ENCODE measurements at places on chromosomes 3 and 15. TPM values are rescaled to one million over a fixed set of nuclear protein-coding genes. Genes with fewer than 3 reads are reported as not detected.

- ATAC-seq: no peak
Measured at GRCh38 chr3:195020921-195021320, 250.0 kb downstream of the XXYLT1 start.

DNA sequence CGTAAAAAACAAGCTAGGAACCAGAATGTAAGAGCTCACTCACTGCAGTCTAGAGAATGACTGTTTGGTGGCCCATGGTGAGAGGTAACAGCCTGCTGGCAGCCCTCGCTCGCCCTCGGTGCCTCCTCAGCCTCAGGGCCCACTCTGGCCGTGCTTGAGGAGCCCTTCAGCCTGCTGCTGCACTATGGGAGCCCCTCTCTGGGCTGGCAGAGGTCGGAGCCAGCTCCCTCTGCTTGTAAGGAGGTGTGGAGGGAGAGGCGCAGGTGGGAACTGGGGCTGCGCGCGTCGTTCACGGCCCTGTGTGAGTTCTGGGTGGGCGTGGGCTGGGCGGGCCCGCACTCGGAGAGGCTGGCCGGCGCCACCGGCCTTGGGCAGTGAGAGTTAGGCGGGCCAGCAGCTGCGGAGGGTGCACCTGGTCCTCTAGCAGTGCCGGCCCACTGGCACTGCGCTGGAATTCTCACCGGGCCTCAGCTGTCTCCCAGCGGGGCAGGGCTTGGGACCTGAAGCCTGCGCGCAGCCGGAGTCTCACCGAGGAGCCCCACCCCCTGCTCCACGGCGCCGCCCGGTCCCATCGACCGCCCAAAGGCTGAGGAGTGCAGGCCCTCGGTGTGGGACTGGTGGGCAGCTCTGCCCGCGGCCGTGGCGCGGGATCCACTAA, 420.6 kb downstream of the RBMS3 start:
- ATAC-seq: no peak

GRCh38 chr15:39586387-39587095, 5.7 kb downstream of the THBS1 start:
- ATAC-seq: peak; percentile 88

GRCh38 chr3:38611866-38612265, 37.6 kb downstream of the SCN5A start:
- ATAC-seq: no peak

- ATAC-seq: peak; percentile 39
Measured at GRCh38 chr15:55694652-55695150, 48.3 kb downstream of the PRTG start.

DNA sequence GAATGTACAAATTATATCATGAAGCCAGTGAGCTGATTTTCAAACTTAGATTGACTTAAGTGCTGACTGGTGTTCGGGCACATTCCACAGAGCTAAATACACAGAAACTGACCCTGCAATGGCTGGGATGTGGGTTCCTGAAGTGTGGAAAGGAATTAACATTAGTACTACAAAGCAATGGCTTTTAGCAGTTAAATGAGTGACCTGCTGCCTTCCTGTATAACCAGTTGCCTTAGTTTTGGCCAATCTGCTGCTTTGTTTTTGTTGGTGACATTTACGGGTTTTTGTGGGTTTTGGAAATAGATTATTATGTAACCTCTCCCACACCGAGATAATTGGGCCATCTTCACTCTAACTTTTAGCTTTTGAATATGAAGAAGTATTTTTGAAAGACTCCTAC, 2.4 kb upstream of the SKIC8 start:
- no peak for ATAC-seq

DNA sequence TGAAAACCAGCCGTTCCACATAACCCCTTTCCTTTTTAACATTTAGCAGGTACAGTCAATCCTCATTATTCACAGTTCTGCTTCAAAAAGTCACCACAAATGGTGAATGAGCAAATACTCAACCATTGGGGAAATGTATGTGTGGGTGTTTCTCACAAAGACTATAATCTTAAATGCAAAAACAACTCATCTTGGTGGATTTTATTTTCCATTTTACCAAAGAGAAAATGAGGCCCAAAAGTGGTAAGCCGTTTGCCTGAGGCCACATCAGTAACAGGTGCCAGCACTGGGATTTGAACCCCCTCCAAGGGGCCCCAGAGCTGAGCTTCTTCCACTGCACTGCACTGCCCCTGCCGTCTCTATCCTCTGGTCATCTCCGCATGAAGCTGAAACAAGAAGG, 208.8 kb downstream of the OSBPL10 start:
- no peak for ATAC-seq

GRCh38 chr15:44810237-44810636, 73.9 kb downstream of the TRIM69 start:
- no peak for ATAC-seq

DNA sequence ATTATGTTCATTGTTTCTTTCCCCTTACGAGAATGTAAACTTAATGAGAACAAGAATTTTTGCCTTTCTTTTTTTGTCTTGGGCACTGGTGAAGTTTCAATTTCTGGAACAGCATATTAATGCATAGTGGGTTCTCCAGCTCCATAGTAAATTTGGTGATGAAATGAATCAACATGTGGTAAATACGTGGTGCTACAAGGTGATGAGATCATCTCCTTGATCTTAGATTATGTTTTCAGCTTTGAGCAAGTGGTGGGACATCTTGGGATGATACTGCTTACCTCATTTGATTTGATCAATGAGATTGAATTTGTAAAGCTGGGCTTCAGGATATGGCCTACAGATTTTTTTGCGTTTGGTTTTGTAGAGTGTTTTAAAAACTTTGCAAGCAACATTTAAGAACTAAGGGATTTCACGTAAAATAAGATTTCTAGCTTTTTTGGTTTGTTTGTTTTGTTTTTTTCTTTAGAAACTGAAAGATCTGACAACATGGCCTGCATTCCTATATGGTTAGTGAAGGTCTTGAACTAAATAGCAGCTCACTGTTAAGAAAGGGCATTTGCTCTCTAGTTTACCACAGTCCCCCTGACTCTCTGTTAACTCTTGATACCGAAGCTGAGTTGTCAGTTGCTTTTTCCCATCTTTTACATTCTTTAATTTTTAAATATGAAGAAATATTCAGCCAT, 45.6 kb downstream of the FNDC3B start:
- ATAC-seq: no peak

GRCh38 chr3:46214751-46215352, 6.7 kb upstream of the CCR1 start:
- ATAC-seq: no peak

DNA sequence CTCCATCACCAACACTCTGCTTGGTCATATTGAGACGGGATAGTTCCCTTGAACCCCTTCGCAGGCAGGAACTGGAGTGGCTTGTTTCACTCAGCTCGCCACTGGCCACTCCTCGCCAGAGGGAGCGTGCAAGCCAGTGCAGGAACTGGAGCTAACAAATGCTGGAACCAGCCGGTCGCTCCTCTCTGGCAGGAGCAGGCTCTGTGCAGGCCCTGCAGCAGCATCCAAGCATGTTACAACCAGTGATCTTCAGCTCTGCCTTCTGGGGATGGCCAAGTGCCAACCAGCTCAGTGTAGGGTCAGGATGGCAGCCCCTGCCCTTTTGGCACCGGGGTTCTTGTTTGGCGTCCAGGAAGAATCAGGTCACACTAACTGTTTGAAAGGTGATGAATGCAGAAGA, 329.0 kb upstream of the AZI2 start:
- no peak for ATAC-seq

- peak; percentile 83 for ATAC-seq
Measured at GRCh38 chr3:132659365-132660051, at the start of gene ACAD11. TSS of gene ACAD11 (minus strand) at chr3:132659809. CDS start at chr3:132659751, 58 bp downstream.

DNA sequence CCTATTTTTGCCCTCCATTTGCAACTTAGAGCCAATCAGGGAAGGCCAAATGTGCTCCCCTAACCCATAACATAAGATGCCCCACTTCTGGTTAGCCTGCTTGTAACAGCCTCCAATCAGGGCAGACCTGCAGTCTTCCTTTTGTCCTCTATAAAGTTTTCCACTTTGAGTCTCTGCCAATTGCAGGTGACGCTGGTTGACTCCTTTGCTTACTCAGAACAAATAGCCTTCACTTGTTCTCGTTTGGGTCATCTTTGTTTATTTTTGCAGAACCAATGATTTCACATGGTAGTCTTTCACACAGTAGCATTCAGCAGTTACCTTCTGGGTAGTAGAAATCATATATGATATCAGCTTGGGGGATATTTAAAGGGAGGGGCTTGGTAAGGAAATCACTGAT, 225.6 kb downstream of the MINAR1 start:
- no peak for ATAC-seq

DNA sequence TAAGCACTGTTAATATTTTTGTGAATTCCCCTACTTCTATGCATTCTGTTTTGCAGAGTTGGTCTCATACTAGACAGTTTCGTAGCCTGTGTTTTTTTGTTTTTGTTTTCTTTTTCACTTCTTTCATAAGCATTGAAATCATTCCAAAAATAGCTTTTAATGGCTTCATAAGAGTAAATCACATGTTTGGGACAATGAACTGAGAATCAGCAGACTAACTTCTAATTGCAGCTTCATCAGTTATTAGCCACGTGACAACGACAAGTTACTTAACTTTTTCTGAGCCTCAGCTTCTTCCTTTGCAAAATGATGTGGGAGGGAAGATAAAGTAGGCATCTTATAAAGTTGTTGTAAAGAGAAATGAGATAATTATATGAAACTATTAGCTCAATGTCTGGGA, 124.8 kb downstream of the LIPC start:
- ATAC-seq: no peak

- no peak for ATAC-seq
Measured at GRCh38 chr15:51030649-51031316, 63.9 kb downstream of the TNFAIP8L3 start.

GRCh38 chr3:52770496-52771333, at the start of gene NEK4:
TSS of gene NEK4 (minus strand) at chr3:52770940. CDS start at chr3:52770746, 194 bp downstream.
- peak; percentile 99 for ATAC-seq

DNA sequence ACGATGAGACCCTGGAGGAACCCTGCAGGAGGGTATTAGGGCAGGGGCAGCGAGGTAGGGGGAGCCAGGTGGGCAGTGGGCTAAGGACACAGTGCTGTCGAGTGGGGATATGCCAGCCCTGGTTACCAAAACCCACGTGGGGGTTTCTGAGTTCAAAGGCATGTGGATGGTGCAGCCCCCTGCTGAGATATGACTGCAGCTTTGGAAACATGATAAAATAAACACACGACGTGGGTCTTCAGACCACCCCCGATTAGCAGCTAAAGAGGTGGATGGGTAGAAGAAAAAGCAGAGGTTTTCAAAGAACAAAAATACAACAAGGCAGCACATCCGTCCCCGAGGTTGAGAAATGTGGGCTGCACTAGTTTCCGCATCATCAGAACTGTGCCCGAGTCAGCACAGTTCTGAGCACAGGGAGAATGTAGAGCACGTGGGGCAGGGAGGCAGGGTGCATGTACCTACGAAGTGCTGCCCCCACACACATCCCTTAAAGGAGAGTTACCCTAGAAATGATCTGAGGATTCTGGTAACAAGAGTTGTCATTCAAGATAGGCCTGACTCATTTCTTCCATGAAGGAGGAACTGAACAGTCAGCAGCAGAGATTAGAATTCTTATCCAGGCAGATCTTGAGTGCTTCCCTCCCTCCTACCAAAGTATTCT, 121.3 kb downstream of the RPLP1 start:
- ATAC-seq: peak; percentile 30

- ATAC-seq: no peak
Measured at GRCh38 chr3:45169125-45169904, 23.1 kb upstream of the CDCP1 start.

- no peak for ATAC-seq
Measured at GRCh38 chr15:96348112-96349027, 17.9 kb downstream of the NR2F2 start.

GRCh38 chr3:36991923-36992805, 767 bp downstream of the EPM2AIP1 start:
- ATAC-seq: no peak

DNA sequence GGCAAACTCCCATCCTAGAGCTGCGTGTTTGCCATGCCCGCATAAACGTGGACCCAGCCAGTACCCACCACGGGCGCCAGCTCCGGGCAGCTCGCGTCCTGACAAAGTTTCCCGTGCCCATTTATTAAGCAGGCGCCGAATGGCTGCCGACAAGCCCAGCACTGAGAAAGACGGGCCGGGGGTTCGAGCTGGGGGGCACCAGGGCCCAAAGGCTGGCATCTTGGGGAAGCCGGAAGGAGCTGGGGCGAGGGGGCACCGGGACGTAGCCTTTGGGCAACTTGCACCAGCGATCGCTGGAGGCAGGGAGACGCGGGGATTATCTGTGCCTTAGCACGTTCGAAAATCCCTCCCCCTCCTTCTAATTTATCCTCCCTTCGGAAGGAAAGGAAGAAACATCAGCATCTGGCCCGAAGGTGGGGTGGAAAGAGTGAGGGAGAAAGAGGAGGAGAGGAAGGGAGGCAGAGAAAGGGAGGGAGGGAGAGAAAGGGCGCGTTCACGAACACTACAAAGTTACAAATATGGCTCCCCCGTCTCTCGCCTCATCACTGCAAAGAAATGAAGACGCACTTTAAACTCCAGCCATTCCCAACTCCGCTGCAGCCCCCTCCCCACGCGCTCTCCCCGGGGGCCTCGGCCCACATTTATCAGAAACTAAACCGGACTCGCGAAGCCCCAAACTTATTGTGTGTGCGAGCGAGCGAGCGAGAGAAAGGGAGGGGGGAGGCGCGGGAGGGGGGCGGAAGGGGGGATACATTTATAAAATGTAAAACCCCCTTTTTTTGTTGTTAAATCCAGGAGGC, 1.0 kb downstream of the ANP32A start:
- no peak for ATAC-seq

GRCh38 chr15:48604567-48604966, 40.9 kb downstream of the FBN1 start:
- ATAC-seq: no peak

- ATAC-seq: no peak
Measured at GRCh38 chr3:72376956-72377710, 471.1 kb downstream of the SHQ1 start.

DNA sequence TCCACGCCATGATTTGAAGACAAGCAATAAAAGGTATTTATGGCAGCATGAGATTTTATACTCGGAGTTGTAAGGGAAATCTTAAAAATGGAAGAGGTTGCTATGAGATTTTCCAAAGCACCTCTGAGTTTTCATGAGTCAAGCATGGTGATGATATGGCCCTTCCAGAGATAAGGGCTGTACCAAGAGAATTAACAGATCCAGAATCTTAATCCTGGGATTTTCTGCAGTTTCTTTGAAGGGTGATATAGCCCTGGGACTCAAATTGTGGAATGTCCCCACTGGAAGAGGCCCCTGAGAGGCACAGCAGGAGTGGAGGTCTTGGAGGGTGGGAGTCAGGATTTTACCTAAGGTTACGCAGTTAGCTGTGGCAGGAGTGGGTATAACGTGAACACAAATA, 243.3 kb downstream of the ZNF621 start:
- ATAC-seq: no peak

The GUCA1C gene
- not detected for total RNA-seq

The SLC33A1 gene
- 16.1 TPM for total RNA-seq

The ERICH6 gene
- total RNA-seq: 0.23 TPM

The BFSP2 gene
- 0.91 TPM for total RNA-seq

The CTXN2 gene
- total RNA-seq: not detected

The GPX1 gene
- 201 TPM for total RNA-seq

The SLC28A2 gene
- total RNA-seq: 0.18 TPM

The XCR1 gene
- total RNA-seq: 0.71 TPM

The TTLL13 gene
- total RNA-seq: 0.43 TPM

The AP3B2 gene
- total RNA-seq: 1.2 TPM
